ENCODE measurements at places on chromosomes 3 and 15.

GRCh38 chr3:169215461-169216352 lies 447.8 kb downstream of the MECOM start:
- DNase-seq, result no peak

DNA sequence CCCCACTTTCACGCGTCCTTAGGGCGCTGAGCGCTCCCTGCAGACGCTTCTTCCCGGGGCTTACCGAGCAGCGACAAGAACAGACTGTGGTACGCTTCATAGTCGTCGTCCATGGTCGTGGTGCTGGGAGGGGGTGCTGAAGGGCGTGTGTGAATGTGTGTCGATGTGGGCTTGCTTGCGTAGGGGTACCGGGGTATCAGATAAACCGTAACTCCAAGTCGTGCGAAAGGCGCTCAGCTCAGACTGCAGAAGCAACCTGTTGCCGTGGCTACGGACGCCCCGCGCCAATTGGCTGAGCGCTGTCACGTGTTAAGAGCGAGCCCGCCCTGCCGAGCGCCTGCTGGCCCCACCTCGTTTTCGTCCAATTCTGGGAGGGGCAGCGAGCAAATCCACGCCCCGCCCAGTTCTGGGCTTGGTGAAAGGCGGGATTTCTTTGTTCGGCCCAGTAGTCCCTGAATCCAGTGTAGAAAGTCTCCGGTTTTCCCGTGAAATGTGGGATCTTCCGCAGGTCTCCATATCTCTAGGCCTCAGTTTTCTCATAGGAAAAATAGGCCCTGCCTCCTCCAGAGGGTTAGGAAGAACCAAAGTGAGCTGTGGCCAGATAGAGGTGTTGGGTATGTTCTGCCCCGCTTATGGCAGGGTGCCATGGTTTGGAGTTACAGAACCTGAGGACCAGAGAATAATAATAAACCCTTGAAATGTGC lies at the start of gene EFCAB12:
EFCAB12 (minus strand) TSS at position 261 of the 704 bp plus-strand sequence; CDS start at position 113, 148 bp downstream.
- peak; percentile 91 for DNase-seq

- DNase-seq, result no peak
Observed at GRCh38 chr3:41600616-41601015, 361.3 kb downstream of the ULK4 start.

DNA sequence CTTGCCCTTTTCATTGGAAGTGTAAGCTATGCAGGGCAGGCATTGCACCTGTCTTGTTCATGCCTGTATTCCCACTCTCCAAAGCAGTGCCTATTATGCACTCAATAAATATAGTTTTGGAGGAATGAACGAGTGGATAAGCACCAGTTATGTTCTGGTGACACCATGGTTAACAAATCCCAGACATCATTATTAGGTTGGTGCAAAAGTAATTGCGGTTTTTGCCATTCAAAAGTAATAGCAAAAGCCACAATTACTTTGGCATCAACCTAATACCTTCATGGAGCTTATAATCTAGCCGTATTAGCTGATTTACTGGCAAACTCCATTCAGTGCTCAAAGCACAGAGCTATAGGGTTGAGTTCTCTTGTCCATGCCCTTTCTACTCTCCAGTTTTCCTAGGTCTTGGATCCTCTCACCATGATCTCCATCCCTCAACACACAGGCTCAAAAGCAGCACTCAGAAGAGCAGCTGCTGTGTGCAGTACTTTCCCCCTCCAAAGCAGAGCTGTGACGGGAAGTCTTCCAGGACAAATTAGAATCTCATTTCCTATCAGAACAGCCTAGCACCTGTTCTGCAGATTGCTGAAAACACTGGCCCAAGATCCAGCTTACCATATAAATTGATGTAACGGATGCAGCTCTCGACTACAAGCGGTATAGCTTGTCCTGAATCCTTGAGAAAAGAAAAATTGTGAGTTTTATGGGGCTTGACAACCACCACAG lies 63.2 kb upstream of the RAD18 start:
- no peak for DNase-seq

DNA sequence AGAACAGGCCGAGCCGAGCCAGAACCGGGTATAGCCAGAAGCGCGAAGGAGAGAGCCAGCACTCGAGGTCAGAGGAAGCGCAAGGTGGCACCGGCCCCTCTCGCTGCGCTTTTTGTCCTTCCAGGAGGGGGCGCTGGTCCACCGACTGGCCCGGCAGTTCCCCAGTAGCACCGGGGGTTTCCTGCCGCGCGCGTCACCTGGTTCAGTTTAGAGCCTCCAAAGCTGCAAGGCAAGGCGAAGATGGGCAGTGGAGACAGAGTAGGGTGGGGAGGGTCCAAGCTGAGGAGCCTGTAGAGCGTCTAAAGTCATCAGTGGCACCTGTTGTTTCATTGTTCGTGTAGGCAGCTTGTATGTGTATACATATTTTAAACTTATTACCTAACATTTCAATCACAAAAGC lies 7.6 kb upstream of the NR2E3 start:
- DNase-seq, result peak; percentile 33

DNA sequence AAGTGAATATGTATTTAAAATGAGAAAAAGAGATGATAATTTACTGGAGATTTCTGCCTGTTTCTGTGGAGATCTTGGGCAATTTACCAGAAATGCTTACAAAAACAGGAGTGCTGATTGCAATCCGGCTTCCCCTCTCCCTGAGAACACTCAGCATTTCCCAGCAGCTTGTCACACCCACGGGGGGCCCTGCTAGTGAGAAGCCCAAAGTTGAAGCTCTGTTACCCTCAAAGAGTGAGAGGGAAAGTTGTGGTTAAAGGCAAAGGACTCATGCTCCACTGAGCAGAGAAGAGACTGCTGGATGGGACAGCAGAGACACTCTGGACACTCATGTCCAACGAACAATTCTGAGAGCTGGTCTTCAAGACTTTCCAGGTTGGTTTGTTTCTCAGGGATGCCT lies 2.9 kb downstream of the MCTP2 start:
- DNase-seq, result peak; percentile 93

- DNase-seq, result no peak
Observed at GRCh38 chr3:7461202-7461825, 600.4 kb downstream of the GRM7 start.

- no peak for DNase-seq
Observed at GRCh38 chr15:57377478-57377847, 1.2 kb downstream of the CGNL1 start.

DNA sequence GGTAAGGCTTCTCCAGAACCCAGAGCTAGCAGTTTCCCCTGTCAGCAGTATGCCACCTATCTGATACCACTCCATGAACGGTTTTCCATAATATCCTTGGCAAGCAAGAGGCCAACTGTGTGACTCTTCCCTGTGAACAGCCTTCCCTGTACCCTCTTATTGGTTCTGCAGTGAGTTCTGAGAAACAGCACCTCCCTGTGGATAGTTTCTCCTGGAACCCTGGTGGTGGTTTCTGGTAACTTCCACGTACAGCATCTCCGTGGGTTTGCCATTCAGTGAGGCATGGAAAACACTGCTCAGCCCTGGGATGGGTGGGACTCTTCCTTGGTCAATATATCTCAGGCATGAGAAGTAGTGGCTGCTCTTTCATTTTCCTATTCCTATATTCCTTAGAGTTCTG lies 19.4 kb upstream of the SERPINI2 start:
- DNase-seq, result peak; percentile 18

GRCh38 chr15:61994216-61994615 lies 66.0 kb downstream of the VPS13C start:
- no peak for DNase-seq

DNA sequence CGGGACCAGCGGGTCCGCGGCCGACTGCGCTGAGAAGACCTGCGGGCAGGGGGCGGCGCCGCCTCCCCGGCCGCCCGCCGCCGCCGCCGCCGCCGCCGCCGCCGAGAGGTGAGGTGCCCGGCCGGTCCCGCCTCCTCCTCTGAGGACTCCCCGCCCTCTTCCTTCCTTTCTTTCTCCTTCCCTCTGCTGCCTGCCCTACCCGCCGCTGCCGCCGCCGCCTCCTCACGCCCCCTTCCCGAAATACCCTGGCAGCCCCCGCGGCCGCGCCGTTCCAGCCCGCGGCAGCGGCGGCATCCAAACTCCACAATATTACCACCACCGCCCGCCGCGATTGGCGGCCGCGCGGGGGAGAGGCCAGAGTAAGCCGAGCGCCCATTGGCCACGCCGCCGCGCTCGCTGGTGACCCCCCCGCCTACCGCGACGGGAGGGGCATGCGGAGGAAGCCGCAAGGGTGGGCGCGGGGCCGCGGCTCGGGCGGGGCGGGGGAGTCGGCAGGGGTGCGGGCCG lies 61.8 kb upstream of the ANKRD28 start:
- DNase-seq, result peak; percentile 83

DNA sequence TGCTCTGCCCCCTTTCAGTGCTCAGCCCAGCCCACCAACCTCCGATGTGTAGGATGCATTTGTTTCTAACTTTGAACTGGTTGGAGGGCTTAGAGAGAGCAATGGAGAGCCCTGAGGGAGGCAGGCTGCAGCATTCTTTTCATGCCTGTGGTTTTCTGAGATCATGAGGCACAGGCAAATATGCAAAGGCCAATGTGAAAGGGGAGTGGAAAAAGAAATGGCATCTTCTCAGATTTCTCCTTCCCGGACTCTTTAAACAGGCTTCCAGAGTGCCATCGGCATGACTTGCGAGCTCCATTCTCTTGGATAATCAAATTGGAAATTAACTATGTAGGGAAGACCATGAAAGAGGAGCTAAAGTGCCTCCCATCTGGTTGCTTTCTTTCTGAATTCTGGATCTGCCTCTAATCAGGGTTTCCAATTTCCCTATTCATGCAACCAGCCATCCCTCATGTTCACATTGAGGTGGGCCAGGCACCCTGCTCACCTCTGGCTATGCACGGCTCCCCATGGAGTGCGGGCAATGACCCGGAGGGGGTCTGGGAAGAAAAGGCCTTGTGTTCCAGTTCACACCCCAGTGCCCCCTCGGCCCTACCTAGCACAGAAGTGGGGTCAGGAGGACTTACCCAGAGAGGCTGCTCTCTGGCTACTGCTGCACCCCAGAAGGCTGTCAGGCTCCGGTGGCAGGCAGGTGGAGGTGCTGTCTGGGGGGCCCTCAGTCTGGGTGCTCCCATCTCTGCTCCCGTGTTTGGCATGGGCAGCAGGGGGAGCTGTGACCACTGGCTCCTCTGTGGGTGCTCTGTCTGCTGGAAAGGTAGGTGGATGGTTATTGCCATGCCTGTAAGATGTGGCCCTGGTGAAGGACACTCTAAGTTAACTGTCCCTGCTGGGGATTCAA lies 16.1 kb downstream of the AMOTL2 start:
- DNase-seq, result no peak

DNA sequence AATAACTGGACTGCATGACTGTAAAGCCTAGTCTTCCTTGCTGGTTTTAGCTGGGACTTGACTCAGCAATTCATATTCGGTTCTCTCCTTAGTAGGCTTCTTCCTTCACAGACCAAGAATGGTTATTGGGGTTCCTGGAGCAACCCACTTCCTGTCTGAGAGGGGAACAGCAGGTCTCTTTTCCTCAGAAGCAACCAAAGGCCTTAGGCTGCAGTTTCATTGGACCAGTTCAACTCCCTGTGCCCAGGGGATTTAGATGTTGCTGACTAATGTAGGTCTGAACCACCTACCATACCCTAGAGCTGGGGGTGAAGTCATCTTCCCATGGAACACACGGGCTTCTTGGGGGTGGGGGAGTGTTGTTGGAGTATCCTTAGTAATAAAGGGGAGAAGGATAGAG lies 84.0 kb upstream of the SKOR1 start:
- no peak for DNase-seq

DNA sequence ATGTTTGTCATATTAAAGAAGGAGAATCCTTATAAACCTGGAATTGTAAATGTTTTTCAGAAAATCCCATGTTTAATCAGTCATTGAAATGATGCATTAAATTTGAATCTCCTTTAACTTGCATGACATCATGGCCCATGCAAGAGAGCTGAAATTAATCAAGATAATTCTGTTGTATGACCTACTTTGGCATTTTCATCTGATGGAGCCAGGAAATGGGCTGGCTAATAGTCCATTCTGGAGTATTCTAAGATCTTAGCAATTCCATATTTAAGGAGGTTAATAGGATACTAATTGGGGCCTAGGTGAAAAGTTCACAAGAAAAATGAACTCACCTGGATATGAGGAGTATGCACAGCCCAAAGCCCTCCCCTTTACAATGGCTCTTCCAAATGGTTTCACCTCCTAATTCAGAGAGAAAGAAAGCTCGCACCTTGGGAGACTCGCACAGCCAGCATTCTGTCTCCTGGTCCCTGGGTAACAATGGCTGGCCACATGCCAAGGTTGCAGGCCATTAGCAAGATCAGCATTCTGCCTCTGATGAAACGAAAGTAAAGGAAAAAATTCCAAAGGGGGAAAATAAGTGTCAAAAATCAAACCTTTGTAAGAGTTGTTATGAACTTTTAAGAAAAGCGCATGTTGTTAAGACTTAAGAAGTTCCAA lies 786.4 kb downstream of the MCTP2 start:
- no peak for DNase-seq

- no peak for DNase-seq
Observed at GRCh38 chr3:195337747-195338146, 66.8 kb upstream of the XXYLT1 start.

GRCh38 chr3:182629521-182629920 lies 163.8 kb upstream of the ATP11B start:
- no peak for DNase-seq

- no peak for DNase-seq
Observed at GRCh38 chr3:145145461-145145860, 1015.5 kb downstream of the PLOD2 start.

DNA sequence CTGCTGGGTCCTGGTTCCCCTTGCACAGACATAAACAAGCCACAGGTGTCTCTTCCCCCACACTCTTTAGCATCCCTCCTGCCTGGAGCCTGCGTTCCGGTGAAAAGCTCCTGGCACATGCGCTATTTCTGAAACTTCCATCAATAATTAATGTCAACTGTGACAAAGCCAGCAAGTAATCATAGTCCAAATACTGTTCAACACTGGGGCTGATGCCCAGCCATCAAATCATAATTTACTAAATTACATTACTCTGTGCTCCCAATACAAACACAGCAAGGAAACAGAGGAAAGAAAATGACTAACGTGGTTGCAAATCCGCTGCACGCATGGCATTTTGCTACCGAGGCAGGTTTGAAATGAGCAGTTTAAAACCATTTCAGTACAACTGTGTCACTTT lies 294.7 kb downstream of the ERC2 start:
- DNase-seq, result no peak

DNA sequence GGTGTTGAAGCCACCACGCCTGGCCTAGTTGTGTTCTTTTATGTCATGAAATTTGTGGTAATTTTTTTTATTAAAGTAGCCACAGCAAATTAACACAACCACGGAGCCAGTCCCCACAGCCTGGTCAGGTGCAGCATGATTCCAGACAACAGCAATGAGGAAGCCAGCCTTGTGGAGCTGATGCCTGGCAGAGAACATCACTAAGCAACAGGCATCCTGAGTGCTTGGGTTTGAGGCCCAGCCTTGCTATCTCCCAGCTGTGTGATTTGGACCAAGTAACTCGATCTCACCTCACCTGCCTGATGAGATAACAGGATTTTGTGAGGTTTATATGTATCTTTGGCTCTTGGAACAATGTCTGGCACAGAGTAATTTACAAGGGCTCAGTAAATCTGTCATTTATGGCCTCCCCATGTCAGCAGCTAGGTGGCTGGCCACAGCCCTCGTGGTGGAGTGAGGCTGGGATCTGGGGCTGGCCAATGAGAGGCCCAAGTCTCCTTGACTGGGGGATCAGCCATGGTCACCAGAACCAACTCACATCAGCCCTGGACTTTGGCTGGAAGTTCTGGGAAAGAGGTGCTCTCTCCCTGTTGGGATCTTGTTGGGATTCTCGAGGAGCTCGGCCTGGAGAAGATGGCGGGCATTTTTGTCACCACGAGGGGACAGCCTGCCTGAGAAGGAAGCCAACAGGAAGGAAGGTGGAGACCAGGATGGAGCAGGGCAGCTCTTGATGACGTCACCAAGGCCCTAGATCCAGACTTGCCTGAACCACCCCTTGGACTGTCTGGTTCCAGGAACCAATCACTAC lies 22.8 kb upstream of the FLNB start:
- DNase-seq, result no peak

All from suppressor macrophage treated with lipopolysaccharide for 4 hours (primary cell).